HCT116 (cell line): ENCODE measurements at places on chromosomes 5 and 9. TPM values are rescaled to one million over a fixed set of nuclear protein-coding genes. Genes with fewer than 3 reads are reported as not detected.

The SAPCD2 gene
- total RNA-seq, result 71.7 TPM

The KIF4B gene
- 0.12 TPM for total RNA-seq

The RHOBTB3 gene
- total RNA-seq, result 84.3 TPM

The CCDC183 gene
- total RNA-seq, result 2.8 TPM

The FOXD4L6 gene
- 0.54 TPM for total RNA-seq

The DIPK1B gene
- total RNA-seq, result 15.6 TPM
